ENCODE measurements at places on chromosomes 1 and 21. TPM values are rescaled to one million over a fixed set of nuclear protein-coding genes. Genes with fewer than 3 reads are reported as not detected.

DNA sequence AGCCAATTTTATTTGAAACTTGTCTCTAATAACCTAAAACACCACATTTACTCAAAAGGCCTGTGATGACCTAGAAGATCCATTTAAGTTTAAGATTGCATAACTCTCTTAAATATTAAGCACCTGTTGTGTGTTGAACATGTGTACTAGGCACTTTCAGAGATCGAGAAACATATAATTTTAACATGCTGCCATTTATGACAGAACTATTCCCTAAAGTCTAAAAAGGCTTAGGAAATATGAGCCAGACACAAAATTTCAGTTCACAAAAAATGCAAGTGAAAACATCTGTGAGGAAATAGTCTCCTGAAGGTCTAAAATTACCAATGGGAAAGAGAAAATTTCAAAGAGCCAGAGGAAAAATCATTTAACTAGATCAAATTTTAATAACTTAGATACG, 37.7 kb downstream of the CEP170 start:
- DNase-seq = no peak

UMODL1 gene
- polyA plus RNA-seq = 3.3 TPM

GNG12 gene
- 7.6 TPM for polyA plus RNA-seq

DNA sequence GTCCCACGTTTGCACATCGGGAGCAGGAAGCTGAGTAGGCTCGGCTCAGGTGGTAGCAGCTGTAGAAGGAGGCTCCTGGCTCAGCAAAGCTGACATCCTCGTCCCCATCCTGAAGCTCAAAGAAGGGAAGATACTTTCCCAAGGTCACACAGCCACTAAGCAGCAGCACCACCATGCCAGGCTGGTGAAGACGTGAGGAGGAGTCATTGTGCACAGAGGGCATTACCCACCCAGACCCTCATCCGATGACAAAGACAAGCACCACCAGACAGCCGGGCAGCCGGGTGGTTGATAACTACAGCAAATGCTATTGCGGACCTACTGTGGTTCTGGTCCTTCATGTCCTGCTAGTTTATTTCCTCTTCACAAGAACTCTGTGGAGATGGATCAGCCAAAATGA, 186.9 kb downstream of the MATN1 start:
- DNase-seq = no peak

GRCh38 chr1:27392778-27393635, 585 bp downstream of the GPR3 start:
- DNase-seq = no peak

DNA sequence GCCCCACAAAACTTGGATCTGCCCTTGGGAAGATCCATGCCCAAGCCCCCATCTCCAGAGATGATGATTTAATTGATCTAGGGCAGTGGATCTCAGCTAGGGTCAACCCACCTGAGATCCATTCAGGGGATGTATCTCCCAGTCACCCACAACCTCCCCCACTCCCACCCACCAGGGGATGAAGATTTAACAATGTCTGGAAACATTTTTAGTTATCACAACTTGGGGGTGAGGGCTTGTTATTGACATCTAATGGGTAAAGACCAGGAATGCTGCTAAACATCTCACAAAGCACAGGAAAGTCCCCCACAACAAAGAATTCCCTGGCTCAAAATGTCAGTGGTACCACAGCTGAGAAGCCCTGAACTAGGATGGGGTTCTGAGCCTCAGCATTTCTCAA, 45.0 kb upstream of the LPGAT1 start:
- DNase-seq = no peak

AMY1B gene
- not detected for polyA plus RNA-seq

DNA sequence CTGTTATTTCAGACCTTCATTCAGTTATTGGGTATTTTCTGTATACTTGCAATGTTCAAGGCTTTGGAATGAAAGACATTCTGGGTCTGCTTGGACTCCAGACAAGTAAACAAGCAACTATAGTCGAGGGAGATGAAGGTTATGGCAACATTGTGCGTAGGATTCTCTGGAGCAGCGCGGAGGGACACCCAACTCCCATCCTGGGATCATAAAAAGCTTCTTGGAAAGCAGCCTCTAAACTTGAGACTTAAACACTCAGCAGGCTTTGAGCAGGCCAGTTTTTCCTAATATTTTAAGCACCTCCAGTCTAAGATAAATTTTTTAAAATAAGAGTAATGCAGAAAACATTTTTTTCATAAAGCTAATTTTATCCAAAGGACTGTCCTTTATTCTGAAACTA, 7.6 kb upstream of the LYST start:
- no peak for DNase-seq

- DNase-seq = no peak
Measured at GRCh38 chr1:67564193-67564592, 120.8 kb upstream of the GADD45A start.

DNA sequence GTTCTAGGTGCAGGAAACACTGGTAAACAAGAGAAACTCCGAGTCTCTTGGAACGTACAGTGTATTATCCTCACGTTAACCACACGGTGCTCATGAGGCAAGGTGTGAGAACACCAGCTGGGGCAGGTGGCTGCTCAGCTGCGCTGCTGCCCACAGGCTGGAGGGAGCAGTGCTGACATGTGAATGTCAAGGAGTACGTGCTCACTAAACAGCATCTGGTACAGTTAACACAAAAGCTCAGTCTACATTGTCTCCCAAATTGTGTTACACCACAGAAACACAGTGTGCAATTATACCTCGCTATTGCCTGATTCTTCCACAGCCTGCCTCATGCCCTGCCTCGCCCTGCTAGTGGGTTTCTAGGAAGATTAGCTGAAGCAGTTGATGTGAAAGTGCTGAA, 138.4 kb downstream of the GLIS1 start:
- DNase-seq = no peak

AQP10 gene
- polyA plus RNA-seq = not detected

- DNase-seq = peak; percentile 53
Measured at GRCh38 chr1:6180707-6181311, 688 bp upstream of the CHD5 start.

PTGS2 gene
- polyA plus RNA-seq = 0.42 TPM

GRCh38 chr1:197469620-197470210, 201.7 kb downstream of the CRB1 start:
- DNase-seq = no peak

DNA sequence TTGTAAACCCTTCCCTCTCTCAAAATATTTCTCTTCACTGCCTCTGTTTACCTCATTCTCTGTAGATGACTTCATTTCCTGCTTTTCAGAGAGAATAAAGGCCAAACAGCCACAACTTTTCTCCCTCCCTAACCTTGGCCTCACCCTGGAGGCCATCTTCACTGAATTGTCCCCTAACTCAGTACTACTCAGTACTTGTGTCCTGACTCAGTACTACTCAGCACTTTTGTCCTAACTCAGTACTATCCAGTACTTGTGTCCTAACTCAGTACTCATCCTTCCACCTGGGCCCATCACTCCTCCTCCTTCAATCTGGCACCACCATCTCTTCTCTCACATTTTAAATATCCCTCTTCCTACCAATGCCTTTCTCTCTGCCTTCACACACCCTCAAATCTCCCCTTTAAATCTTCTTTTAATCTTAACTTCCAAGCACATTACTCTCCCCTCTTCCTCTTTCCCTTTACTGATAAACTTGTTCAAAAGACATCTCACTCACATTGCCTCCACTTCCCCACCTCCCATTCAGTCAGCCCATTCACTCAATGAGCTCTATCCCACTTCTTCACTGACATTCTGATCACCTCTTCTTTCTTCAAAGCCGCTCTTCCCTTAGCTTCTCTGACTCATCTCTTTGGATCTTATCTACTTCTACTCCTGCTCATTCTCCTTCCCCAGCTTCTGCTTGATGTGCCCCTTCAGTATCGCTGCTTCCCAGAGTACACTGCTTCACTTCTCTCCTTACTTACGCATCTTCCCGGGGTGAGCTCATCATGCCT, 121.4 kb downstream of the RNF220 start:
- DNase-seq = no peak

GRCh38 chr21:42424914-42425541, 21.3 kb downstream of the UBASH3A start:
- DNase-seq = no peak

DNA sequence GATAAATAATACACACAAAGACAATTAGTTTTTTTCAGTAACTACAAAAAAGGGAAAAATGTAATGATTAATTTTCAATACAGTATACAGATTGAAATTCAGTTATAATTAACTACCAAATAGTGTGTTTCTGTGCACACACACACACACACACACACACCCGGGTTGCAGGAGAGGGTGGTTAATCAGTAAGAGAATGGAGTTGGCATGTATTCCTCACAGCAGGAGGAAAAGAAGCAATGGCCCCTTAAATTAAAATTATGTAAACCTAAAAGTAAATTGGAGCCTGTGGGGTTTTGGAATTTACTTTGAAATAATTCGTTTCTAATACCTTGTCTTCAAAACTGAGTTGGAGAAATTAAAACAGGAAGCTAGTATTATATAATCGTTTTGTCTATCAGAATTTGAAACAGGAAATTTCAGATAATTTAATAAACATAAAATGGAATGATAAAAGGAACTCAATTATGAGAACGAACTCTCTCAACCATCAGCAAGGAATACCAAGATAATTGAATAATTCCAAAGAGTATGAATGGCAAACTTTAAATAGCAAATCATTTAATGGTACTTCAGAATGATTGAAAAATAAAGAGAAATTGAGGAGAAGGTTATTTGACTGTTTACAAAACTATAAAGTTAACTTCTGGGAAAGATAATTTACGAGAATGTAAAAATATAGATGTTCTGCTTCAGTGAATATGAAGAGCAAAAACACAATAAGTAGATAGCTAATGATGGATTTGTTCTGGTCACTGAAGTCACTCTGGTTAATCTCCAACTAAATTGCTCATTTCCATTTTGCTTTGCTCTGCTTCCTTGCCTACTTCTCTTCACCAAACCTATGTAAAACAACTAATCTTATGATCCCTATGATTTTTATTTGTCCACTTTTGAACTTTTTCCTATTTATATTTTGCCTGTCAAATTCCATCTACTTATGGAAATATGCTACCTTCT, 547.9 kb upstream of the ZP4 start:
- DNase-seq = no peak

- no peak for DNase-seq
Measured at GRCh38 chr1:93155335-93155734, 24.9 kb downstream of the TMED5 start.

DNA sequence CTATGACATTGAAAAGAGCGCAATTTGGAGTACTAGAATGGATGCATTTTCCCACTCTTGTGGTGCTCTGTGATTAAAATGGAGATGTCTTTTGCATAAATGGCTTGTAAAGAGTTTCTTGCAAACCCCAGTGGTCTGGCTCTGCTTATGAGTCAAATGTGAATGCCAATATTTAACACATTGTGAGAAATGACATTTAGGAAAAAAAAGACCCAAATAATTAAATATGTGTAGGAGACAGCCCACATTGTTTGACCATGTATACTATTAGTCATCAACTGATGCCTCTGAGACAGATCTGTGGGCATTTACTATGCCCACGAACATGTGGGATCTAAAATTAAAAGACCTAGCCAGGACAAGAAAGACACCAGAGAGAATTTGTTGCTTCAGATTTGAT, 22.2 kb upstream of the RUNX1 start:
- no peak for DNase-seq

KCNJ9 gene
- polyA plus RNA-seq = 19.0 TPM

LAPTM5 gene
- polyA plus RNA-seq = 35.0 TPM

DNA sequence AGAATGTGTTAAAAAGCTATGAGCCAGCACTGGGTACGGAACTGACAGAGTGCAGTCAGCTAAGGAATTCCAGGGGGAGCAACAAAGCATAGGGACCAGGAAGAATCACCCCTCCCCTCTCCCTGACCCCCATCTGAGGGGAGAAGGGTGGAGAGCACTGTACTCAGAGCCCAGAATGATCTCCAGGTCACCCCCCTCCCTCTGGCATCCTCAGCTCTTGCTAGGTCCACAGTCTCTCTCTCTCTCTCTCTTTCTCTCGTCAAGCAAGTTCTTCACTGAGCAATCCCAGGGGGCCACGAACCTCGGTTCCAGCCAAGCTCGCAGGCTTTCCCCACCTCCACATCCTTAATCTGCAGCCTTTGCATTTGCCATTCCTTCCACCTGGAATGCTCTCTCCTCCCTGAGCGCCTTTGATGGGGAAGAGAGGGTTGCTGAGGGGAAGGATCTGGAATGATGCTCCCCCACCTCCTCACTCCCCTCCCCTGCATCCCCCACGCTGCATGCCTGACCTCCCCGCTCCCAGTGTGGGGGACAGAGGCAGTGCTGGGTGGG, 6.7 kb upstream of the WASF2 start:
- peak; percentile 82 for DNase-seq

DNA sequence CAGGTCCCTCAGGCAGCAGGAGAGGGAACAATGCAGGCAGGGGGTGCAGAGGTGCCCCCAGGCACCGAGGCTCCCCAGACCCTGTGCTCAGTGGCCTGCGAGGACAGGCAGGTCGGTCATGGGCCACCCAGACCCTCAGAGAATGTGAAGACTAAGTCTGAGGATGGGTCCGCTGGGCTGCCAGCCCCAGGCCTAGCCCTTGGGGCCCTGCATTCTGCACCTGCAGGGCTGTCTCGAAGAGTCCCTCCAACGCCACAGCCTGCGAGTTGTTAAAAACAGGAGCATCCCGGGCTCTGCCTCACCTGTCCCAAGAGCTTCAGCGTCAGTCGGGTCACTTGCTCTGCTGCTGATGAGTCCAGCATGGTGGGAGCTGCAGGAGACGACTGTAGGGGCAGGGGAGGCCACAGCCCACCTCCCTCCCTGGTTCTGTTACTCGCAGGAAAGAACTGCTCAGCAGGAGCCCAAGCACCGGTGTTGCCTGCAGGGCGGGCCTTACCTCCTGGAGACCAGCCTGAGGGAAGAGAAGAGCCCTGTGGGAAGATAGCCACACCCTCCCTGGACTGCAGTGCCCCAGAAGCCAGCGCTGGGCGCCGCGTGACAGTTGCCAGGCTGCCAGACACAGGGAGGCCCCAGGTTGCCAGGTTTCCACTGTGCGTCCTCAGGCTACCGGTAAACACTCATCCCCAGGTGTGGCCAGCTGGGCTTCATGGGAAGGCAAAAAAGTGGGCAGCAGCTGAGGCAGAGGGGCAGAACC, 5.8 kb downstream of the C21orf58 start:
- DNase-seq = no peak

- DNase-seq = no peak
Measured at GRCh38 chr21:37231671-37232070, 35.5 kb downstream of the VPS26C start.

DNA sequence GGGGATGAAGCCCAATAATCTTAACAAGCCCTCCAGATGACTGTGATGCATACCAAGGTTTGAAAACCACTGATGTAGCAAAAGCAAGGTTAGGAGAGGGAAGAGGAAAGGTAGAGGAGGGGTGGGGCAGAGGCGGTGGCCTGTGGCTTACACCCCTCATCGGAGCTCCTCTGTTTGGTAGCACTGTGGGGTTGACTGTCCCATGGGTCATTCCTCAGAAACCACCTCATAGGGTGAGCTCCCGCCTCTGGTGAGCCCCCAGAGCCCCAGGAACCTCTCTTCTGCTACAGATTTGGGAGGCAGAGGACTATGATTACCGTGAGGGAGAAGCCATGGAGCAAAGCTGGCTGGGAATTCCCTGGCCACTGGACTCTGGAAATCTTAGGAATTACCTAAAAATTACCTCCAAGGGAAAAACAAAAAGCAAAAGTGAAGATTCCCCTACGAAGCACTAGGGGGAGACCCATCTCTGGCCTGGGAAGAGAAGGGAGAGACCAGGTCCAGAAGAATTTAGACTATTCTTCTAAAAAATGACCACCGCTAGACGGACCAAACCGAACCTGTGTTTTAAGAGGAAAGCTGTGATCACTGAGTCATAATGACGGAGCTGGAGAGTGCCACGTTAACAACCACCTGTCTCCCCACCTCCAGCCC, 1.5 kb upstream of the RASSF5 start:
- no peak for DNase-seq
